T-helper 17 cell (primary cell): ENCODE measurements at places on chromosomes 2 and 18.

- no peak for DNase-seq
Measured at GRCh38 chr2:241316825-241317224, 1.1 kb downstream of the SEPTIN2 start.

- DNase-seq = no peak
Measured at GRCh38 chr2:227033471-227034148, 130.4 kb downstream of the COL4A4 start.

DNA sequence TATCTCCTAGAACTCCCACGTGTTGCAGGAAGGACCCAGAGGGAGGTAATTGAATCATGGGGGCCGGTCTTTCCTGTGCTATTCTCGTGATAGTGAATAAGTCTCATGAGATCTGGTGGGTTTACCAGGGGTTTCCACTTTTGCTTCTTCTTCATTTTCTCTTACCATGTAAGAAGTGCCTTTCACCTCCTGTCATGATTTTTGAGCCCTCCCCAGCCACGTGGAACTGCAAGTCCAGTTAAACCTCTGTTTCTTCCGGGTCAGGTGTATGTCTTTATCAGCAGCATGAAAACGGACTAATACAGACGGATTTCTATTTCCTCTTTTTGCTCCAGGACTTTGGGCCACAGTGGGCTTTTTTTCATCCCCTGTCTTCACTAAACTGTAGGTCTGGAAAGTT is 88.3 kb upstream of the KCNE4 start:
- no peak for DNase-seq

GRCh38 chr2:43766006-43766405 is 7.8 kb upstream of the DYNC2LI1 start:
- no peak for DNase-seq

DNA sequence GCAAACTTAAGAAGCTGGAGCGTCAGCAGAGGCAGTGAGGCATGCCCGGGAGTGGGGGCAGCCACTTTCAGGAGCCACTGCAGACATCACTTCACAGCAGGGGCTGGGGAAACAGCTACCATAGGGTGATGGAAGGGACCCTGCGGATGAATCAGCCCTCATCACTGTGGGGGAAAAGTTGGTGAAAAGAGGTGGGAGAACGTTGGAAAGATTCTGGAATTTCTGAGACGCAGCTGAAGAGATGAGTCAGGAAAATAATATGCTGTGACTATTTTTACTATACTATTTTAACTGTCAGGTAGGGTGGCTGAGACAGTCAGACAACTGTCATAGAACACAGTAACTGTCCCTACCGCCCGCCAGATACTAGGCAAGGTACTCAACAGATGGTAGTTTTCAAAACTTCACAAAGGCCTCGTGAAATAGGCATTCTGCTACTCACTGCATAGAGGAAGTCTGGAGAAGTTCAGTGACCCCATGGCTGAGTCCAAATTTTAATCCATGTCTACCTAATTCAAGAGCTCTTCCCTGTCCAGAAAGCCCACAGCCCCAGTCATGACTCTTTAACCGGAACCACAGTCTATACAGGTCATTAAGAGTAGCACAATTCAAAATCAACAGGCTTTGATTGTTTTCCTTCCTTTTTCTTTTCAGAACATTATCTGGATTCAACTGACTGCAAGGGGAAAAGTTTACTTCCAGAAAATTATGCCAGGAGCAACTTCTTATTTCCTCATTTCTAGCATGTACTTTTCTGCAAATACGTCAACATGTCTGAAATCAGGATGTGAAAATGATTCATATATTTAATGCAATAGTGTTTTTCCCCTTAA is 39.3 kb upstream of the EPB41L3 start:
- DNase-seq = no peak

DNA sequence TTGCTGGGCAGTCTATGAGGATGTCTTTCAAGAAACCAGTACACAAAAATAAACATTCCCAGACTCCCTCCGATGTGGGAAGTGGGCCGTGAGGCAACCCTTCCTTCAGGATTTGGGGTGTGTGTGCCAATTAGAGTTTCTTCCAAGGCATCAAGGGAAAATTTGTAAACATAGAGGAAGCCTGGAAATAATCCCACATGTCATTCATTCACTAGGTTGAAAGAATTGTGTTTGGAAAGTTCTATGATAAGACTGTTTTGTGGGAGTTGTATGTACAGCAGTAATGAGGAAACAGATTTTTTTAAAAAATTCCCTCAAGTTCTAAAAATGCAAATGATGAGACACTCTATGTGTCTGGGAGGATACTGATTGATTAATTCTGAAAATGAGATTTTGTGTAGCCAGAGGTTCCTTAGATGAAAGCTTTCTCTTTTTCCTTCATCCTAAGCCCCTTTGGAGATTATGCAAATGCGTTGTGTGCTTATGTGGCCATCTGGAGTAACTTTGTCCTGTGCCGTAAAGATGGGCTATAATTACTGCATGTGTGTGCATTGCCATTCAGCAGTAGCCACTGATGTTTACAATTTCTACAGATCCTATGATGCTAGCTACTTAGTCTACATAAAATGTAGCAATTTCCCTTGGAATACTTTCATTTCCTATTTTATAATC is 107.8 kb upstream of the TPO start:
- DNase-seq = no peak

GRCh38 chr2:174846941-174847938 is 83.0 kb upstream of the CHRNA1 start:
- DNase-seq = no peak
